T-helper 17 cell (primary cell): ENCODE measurements at places on chromosomes 4 and X.
A peak's percentile ranks its signal among the peaks of the same experiment; 100 is the strongest.

- H3K36me3 ChIP-seq: peaks cover 2% of the 10 kb centered on the region
- H3K27me3 ChIP-seq: no peaks in the 10 kb centered on the region
- H3K4me3 ChIP-seq: no peak overlapping the region
- H3K27ac ChIP-seq: no peak overlapping the region
- no peak for DNase-seq
These were observed 19.3 kb downstream of the RASSF6 start for GRCh38 chr4:73600954-73601353.

DNA sequence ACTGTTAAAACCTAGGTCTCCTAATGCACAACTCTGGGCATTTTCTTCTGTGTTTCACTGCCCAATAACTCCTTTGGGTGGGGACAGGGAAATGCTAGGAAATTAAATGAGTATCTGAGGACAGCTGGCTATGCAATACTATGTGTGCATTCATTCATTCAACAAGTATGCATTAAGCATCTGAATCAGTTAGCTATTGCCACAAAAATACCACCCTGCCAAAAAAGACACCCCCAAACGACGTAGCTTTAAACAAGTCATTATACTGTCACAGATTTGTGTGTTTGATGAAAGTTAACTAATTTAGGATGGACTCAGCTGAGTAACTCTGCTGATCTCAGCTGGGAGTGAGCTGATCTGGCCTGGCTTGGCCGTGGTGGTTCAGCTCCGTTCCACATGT, 29.8 kb upstream of the PTCHD1 start:
- H3K27ac ChIP-seq: no peak overlapping the region
- no peak for DNase-seq
- no peak overlapping the region for H3K4me3 ChIP-seq
- no peaks in the 10 kb centered on the region for H3K36me3 ChIP-seq

DNA sequence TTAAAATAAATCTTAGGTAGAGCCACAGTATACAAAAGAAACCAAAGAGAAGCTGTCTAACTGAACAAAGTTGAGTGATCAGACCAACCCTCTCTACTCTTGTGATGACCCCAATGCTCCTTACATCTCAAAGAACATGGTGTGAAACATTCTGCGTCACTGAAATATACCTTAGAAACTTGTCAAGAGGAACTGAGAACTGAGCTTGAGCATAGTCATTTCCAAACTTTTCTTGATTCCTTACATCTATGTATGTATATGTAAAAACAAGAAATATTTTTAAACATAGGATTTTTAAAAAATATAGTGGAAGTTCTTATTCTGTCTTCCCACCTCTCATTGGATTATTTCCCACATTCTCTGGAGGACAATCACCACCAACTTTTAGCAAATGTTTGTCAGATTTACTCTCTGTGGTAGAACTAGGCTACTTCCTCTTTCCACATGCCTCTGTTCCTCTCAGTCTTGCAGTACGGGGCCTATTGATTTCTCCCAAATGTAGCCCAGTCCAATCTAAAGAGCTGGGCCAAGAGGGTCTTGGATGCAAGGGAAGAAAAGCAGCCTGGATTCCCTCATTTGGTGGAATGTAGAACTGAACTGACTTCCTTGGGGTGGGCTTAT, 98.2 kb upstream of the HHIP start:
- no peak overlapping the region for H3K4me3 ChIP-seq
- no peak overlapping the region for H3K27ac ChIP-seq
- DNase-seq: no peak
- no peaks in the 10 kb centered on the region for H3K36me3 ChIP-seq
- peaks cover 4% of the 10 kb centered on the region for H3K27me3 ChIP-seq
- no peaks in the 10 kb centered on the region for H3K4me1 ChIP-seq

GRCh38 chrX:100895365-100896075, 21.4 kb upstream of the NOX1 start:
- H3K4me3 ChIP-seq: no peak overlapping the region
- DNase-seq: no peak
- H3K27ac ChIP-seq: peak overlapping the region; percentile 78
- H3K36me3 ChIP-seq: no peaks in the 10 kb centered on the region
- H3K27me3 ChIP-seq: peaks cover 8% of the 10 kb centered on the region
- peaks cover 2% of the 10 kb centered on the region for H3K4me1 ChIP-seq

GRCh38 chrX:69117876-69118526, 47.3 kb downstream of the PJA1 start:
- no peak overlapping the region for H3K4me3 ChIP-seq
- no peaks in the 10 kb centered on the region for H3K27me3 ChIP-seq
- DNase-seq: no peak
- H3K36me3 ChIP-seq: no peaks in the 10 kb centered on the region

- no peak for DNase-seq
- H3K27me3 ChIP-seq: peaks cover 20% of the 10 kb centered on the region
- H3K4me3 ChIP-seq: no peak overlapping the region
- H3K36me3 ChIP-seq: no peaks in the 10 kb centered on the region
- H3K4me1 ChIP-seq: no peaks in the 10 kb centered on the region
These were observed 84.0 kb downstream of the RTL9 start for GRCh38 chrX:110442635-110443034.

GRCh38 chrX:119763836-119764387, 5.5 kb downstream of the SOWAHD start:
- peaks cover 7% of the 10 kb centered on the region for H3K4me1 ChIP-seq
- H3K27ac ChIP-seq: no peak overlapping the region
- H3K27me3 ChIP-seq: no peaks in the 10 kb centered on the region
- no peaks in the 10 kb centered on the region for H3K36me3 ChIP-seq
- H3K4me3 ChIP-seq: no peak overlapping the region

- no peaks in the 10 kb centered on the region for H3K36me3 ChIP-seq
- H3K27me3 ChIP-seq: no peaks in the 10 kb centered on the region
- H3K27ac ChIP-seq: no peak overlapping the region
- no peaks in the 10 kb centered on the region for H3K4me1 ChIP-seq
These were observed 716.1 kb upstream of the INTU start for GRCh38 chr4:126916626-126917140.
